ENCODE measurements at places on chromosomes 2 and 18.

DNA sequence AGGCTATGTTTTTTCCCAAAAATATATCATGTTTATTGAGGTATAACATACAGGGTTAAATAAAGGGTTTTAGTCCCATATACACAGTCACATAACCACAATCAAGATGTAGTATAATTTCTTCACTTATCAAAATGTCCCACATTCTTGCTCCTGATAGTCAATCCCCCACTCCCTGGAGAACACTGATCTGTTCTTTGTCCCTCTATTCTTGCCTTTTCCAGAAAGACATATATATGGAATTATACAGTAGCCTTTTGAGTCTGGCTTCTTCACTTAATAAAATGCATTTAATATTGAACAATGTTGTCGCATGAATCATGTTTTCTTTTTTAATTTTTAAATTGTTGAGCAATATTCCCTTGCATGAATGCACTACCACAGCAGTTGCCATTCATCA is 1059.7 kb downstream of the TSN start:
- no peak for DNase-seq

GRCh38 chr2:121282800-121283385 is 2.1 kb downstream of the TFCP2L1 start:
- DNase-seq, result no peak

DNA sequence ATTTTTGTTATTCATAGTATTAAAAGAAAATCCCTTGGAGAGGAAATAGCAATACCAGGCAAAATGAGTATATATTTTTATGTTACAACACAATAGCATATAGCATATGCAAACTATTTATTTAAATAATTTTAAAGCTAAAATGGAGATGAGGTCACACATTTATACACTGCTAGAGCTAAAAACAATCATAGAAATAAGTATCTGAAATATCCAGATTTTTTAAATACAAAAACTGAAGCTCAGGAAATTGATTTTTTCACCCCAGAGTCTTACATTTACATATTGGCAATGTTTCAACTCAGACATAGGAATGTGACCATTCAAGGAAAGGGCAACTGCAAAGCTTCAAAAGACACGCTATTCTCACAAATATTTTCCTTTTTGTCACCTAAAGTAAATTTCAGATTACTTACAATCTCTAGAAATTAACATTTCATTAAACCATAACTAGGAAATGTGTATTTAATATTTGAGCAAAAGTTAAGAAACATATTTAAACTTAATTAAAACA is 8.9 kb downstream of the TFPI start:
- DNase-seq, result no peak

GRCh38 chr18:13425357-13426091 is 207.0 kb downstream of the LDLRAD4 start:
- no peak for DNase-seq

DNA sequence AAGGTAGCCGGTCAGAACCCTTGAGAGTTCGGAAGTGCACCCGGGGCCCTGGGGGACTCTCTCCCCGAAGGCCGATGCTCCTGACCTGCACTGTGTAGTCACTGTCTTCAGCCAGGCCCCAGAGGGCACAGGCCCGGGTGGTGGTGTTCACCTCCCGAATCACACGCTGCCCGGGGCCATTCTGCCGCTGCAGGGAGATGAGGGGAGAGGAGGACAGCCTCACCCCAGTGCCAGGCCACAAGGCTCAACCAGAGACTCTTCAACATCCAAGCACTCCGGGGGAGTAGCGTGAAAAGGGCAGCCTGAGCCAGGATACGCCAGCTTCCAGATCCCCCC is 1.1 kb downstream of the FNDC4 start:
- no peak for DNase-seq

DNA sequence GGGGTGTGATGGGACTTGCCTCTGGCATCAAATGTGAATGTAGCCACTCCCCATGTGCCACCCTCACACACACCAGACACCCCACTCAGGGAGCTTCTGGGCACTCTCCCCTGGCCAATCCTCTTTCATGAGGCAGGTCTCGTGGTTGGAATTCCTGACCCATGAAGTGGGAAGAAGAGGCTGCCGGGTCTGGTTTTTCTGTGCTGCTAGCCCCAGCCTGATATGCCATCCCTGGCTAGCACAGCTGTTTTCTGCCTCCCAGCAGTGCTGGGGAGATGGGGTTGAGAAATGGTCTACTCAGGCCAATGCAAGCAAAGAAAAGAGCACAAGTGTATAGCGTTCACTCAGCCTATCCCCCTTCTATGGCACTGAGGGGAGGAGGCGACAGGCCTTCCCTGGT is 1.2 kb upstream of the C2orf72 start:
- no peak for DNase-seq

DNA sequence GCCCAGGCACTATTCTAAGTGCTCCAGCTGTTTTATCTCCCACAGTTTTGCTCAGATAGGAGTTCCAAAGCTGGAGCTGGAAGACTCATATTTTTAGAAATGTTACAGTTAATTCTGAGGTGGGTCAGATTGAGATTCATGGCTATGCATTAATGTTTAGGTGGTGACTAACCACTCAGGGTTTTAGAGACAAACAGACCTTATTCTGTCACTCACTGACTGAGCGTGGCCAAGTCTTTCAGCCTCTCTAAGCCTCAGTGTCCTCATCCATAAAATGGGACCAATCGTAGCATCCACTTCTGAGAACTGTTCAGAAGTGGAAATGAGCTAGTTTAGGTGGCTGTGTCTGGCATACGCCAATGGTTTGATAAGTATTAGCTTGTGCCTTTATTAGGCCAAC is 4.3 kb upstream of the CASP8 start:
- no peak for DNase-seq

DNA sequence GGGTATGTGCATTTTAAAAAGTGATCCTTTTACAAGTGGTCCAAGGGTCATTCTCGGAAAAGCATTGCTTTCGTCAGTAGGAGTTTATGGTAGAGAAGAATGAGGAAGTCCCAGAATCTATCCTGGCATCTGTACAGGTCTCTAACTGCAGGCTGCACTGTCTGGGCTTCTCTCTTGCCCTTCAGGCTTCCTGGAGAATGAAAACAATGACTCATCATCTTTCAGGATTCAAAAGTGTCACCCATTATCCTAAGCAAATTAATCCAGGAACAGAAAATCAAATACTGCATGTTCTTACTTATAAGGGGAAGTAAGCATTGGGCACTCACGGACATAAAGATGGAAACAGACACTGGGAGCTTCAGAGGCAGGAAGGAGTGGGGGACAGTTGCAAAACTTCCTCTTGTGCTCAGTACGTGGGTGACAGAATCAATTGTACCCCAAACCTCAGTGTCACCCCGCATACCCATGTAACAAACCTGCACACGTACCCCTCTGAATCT is 60.2 kb upstream of the TXNDC2 start:
- DNase-seq, result no peak

DNA sequence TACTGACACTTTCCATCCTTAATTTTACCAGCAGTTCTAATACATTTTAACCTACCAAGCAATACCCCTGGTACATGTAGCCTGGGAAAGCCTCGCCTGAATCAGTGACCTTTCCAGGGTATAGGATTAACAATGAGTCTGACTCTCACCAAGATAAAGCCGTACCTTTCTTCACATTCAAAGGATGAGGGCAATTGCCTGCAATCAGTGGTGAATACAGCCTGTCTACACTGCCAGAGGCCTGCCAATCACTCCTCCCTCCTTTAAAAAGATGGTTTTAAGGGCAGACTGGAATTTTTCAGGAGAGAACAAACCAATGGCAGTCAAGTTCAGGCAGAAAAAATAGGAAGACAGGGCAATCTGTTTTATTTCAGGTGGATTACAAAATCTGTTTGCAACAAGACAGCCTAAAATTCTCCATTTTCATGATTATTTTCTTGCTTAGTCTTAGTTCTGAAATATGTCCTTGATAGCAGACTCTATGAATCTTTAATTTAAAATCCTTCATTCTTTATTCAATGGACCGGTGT is 4.8 kb downstream of the EPHA4 start:
- no peak for DNase-seq

DNA sequence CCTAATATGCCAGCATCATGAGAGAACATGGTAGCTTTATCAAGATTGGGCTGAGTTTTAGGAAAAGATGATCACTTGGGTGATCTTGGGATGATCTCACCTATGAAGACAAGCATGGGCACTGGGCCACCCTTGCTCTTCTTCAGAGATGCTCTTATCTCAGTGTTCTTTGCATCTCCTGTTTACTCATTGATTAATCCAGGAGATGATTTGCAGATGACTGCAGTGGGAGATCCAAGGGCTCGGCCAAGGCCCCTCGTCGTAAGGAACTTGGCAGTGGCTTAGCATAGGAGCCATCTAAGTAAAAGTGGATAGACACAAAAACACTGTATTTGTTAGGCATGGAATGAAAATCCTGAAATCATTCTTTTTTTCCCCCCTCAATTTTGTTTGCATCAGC is 228.4 kb downstream of the FHOD3 start:
- DNase-seq, result no peak

- no peak for DNase-seq
Observed at GRCh38 chr2:70596739-70597138, 43.1 kb upstream of the TGFA start.

DNA sequence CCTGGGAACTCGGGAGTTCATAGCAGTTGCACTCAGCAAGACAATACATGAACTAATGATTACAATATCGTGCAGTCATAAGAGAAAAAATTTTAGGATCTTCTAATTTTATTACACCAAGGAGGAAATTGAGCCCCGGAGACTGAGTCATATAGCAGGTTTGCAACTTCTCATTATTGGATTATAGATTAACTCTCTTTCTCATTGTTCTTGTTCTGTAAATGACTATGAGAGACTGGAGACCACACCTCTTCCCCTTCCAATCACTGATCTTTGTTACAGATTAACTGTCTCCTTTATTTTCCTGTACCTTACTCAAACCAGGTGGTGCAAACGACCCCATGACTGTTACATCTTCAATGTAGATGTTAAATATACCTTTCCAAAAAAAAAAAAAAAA is 435.8 kb upstream of the DDX18 start:
- no peak for DNase-seq

GRCh38 chr2:50018292-50018691 is 864.0 kb upstream of the FSHR start:
- DNase-seq, result no peak

DNA sequence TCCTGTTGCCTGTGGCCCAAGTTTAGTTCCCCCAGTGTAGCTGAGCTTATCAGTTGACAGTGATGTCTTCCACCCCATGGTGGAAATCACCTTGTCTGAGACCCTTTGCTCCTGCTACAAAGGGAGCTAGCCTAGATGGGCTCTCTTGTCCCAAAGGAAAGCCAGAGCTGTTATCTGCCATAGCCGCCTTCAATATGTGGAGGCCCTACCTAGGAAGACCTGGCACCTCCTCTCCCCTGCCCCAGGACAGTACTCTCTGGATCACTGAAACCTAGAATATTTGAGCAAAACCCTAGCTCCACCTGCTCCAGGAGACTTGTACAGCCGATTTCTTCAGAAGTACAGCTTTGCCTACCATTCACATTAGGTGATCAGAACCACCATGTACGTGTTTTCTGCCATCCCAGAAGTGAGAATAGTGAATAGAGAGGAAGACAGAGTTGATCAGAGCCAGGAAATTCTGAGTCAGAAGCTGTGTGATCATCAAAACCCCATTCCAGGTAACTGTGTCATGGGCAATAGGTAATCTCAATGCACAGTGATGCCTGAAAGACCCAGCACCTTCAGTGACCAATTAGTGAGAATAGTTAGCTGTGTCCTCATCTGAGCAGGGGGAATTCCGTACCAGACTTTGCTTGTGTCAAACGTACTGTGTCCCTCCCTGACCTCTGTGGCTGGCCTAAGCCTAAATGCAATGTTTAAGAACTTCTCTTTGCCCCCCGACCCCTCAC is 138.4 kb upstream of the ALPP start:
- DNase-seq, result peak; percentile 1

- DNase-seq, result no peak
Observed at GRCh38 chr18:2826581-2826980, 20.2 kb upstream of the EMILIN2 start.

DNA sequence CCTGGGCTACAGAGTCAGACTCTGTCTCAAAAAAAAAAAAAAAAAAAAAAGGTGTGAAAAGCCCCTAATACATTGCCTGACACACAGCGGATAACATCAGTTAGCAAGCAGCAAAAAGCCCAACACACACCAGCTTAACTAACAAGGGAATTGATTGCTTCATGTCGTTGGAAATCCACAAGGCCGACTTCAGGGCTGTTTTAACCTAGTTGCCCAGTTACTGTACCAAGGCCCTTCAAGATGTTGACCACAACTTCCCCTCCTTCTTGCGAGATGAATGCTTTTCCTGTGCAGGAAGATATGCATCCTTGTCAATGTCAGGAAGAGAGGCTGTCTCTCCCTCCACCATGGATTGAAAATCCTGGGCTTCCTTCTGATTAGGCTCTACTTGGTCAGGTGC is 202.9 kb downstream of the MIB1 start:
- DNase-seq, result no peak

DNA sequence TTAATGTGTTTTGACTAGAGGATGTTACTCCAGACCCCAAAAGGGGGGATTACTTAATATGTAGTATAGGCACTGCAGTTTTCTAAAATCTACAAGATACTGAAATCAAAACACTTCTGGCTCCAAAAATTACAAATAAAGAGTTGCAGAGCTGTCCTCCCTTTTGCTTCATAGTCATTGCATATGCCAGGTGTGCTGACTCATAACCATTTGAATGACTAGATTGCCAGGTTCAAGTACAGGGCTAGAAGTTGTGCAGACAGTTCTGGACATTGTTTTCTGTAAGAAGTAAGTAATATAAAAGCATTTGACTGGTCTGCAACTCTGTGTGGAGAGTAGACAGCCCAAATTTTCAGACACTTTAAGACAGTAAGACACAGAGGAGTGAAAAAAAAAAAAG is 6.7 kb downstream of the CWC22 start:
- DNase-seq, result no peak

GRCh38 chr18:70442933-70443332 is 154.1 kb downstream of the SOCS6 start:
- no peak for DNase-seq

DNA sequence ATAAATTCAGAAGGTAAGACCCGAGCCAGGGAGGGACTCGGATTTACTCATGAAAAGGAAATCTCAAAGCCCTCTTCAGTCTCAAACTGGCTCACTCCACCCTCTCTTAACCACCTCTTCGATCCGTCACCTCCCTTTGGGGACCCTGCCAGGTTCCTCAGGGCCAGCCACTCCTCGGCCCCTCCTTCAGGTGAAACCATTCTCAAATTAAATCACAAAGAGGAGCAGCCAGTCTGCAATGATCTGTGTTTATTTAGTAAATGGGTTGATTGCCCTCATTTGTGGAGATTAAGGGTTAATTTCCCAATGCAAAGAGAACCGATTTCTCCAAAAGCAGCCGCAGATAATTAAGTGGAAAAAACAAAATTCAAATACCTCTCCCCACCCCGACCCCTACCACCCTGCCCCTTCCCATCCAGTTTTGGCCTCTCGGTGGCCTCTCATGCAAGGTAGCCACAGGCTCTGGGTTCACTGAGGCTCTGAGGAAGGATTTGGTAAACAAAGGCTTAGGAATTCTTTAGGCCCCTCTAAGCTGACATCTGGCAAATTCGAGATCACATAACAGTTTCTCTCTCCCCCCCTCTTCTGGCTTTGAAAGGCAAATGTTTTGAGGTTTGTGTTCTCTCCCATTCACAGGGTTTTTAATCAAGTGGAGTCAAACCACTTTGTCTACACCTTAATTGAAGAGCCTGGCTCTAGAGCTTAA is 10.3 kb upstream of the FZD7 start:
- DNase-seq, result no peak

- no peak for DNase-seq
Observed at GRCh38 chr2:111219285-111219684, 98.6 kb downstream of the BCL2L11 start.

GRCh38 chr18:8616028-8616401 is 6.8 kb downstream of the RAB12 start:
- no peak for DNase-seq

GRCh38 chr18:39480494-39481195 is 1915.0 kb upstream of the CELF4 start:
- DNase-seq, result no peak

- no peak for DNase-seq
Observed at GRCh38 chr2:132715386-132716351, 45.7 kb upstream of the LYPD1 start.

All from stimulated activated CD8-positive, alpha-beta memory T cell treated with anti-CD3 and anti-CD28 coated beads, Interleukin-15, amount 100 ng/mL, for 48 hours (primary cell).